ENCODE measurements at places on chromosomes 13 and 19.

DNA sequence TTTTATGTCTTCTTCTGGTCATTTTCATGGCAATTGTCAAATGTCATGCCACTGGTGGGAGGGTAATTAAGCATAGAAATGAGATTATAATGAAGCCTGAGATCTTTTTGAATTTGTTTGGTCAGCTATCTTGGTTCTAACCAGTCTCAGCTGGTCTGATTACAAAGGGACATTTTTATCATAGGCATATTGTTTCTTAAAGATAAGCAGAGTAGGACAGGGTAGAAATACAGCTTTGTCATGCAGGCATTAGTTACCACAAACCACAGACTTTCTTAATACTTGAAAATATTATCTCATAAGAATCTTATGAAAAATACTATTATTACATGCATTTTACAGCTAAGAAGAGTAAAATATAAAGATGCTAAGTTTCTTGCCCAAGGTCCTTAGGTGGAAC is 1761.5 kb downstream of the PCDH9 start:
- no peak for DNase-seq

- DNase-seq, result peak; percentile 39
Measured at GRCh38 chr19:45591004-45591637, 6.5 kb upstream of the OPA3 start.

DNA sequence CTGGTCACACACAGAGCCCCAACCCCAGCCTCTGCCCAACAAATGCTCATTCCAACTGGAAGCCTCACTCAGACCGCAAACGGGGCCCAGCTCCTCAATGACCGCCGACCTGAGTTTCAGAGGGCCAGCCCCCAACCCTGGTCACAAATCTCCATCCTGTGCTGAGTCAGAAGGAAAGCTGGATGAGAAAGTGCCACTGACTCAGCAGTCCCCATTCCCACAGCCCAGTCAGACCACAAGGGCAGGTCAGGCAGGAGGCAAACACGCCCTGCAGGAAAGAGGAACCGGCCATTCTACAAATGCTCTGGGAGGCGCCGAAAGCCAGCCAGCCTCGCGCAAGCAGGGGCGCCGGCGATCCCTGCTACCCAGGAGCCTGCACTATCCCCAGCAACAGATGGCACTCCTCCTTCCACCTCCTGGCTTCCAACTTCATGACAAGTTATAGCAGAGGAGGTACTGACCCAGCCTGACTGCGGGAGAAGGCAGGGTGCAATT is 14.1 kb upstream of the PRKD2 start:
- DNase-seq, result peak; percentile 93

- no peak for DNase-seq
Measured at GRCh38 chr13:31947105-31947504, 84.5 kb upstream of the FRY start.

DNA sequence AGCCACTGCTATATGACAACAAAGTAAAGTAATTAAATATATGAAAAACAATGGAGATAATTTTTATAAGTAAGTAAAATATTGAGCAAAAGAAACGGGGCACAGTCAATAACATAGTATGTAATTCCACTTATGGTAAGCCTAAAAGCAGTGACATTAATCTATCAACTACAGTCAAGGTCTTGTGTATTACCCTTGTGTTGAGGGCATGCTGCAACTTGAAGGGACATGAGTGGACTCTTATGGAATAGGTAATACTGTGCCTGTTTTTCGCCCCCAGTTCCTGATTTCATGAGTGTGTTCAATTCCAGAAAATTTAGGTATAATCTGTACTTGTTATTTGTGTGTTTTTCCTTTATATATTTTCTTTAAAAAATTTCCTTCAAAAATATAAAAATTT is 201.3 kb upstream of the SLITRK6 start:
- no peak for DNase-seq

GRCh38 chr19:51108066-51108804 is at the start of gene CTU1:
CTU1 (minus strand) TSS chr19:51108409; CDS start chr19:51104569, 3,840 bp downstream.
- peak; percentile 99 for DNase-seq

- peak; percentile 95 for DNase-seq
Measured at GRCh38 chr19:8569066-8569771, 8.0 kb downstream of the MYO1F start.

DNA sequence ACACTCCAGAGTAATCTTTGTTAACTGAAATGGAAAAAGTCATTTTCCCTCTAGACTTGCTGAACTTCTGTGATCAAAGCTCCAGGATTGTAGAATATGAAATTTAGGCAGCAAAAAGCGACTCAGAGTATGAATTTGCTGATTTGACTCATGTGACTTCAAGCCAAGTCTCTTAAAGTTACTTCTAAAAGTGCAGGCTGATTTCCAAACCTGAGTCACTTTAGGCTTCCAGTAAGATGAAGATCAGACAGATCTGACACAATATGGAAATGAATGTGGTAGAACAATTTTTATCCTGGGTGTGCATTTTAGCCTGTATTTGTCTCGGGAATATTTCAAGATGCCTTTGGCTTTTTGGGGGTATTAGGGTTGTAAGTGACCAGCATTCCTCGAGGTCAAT is 151.0 kb upstream of the TMTC4 start:
- peak; percentile 75 for DNase-seq

- DNase-seq, result peak; percentile 86
Measured at GRCh38 chr19:49727217-49728030, 35.7 kb downstream of the TSKS start.

DNA sequence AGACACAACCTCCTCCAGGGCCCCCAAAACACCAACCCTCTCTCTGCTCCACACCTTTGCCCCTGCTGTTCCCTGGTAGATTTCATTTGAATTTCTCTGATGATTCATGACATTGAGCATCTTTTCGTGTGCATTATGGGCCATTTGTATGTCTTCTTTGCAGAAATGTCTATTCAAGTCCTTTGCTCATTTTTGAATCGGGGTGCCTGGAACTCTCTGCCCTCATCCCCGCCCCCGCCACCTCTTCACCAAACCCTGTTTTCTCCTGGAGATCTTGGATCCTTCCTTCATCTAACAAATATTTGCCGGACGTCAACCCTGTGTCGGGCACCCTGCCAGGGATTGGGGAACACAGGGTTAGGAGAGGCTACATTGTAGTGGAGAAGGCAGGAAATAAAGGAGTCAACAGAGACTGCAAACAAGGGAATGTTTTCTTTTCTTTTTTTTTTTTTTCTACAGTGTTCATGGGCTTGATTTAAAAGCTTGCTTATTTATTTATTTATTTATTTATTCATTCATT is 25.5 kb upstream of the SLC1A5 start:
- DNase-seq, result peak; percentile 72

- no peak for DNase-seq
Measured at GRCh38 chr13:41327994-41328790, 17.1 kb downstream of the NAA16 start.

DNA sequence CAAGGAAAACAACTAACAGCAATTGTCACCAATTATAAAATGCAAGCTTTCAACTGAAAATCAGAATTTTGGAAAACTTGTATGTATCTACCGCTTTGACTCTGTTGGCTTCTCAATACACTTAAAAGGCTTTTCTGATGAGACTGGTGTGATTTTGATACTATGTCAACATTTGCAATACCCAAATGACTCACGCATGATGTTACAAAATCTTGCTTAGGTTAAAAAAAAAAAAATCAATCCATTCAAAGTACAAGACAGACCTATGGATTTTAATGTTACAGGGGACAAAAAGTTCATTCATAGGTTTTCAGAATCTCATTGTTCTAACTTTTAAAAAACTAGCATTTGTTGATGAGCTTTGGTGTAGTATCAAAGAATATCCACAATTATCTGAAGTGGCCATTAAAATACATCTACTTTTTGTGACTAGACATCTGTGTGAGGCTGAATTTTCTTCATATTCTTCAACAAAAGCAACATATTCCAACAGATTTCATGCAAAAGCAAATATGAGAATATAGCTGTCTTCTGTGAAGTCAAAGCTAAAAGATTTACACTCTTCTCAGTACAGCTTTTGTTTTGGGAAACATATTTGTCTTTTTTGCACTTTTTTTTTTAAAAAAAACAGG is 10.7 kb downstream of the ELF1 start:
- DNase-seq, result peak; percentile 89

GRCh38 chr19:47110521-47111005 is 3.0 kb downstream of the ZC3H4 start:
- DNase-seq, result no peak

GRCh38 chr13:95784161-95784899 is 107.4 kb downstream of the DNAJC3 start:
- peak; percentile 93 for DNase-seq

- no peak for DNase-seq
Measured at GRCh38 chr13:109271061-109271460, 515.3 kb downstream of the IRS2 start.

DNA sequence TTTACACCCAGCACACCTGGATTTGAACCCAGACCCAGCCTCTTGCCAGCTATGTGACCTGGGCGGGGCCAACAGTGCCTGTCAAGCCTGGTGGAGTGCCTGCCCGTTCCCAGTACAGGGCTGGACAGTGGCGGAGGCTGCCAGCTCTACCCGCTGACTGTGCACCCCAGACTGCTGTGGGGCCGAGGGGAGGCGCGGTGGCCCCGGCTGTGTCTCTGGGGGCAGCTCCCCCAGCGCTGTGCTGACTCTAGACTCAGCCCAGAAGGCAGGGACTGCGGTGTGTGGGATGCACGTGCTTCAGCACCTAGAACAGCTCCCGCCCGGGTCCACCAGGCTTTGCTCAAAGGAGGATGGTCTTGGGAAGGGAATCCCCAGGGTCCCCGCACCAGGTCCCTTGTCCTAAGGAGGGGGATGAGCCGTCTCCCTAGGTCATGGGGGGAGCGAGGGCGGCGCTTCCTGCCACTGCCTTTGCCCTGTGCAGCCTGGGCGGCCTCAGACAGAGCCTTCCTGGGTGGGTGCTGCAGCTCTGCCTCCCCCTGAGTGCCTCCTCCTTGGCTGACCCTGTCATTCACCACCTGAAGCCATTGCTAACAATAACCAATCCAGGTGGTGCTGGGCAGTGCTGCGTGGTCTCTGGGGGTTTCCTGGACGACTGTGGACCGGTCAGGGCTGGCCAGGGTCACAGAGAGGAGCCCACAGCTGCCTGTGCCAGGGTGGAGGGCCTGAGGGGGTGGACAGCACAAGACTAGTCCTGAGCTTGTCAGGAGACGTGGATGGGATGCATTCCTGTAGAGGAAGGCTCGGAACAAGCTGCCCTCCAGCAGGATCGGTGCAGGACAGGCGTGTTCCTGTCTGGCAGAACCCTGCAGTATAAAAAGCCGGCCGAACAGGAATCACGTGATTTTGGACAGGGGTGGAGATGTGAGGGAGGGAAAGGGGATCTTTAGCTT is 18.6 kb downstream of the TMEM255B start:
- peak; percentile 22 for DNase-seq

DNA sequence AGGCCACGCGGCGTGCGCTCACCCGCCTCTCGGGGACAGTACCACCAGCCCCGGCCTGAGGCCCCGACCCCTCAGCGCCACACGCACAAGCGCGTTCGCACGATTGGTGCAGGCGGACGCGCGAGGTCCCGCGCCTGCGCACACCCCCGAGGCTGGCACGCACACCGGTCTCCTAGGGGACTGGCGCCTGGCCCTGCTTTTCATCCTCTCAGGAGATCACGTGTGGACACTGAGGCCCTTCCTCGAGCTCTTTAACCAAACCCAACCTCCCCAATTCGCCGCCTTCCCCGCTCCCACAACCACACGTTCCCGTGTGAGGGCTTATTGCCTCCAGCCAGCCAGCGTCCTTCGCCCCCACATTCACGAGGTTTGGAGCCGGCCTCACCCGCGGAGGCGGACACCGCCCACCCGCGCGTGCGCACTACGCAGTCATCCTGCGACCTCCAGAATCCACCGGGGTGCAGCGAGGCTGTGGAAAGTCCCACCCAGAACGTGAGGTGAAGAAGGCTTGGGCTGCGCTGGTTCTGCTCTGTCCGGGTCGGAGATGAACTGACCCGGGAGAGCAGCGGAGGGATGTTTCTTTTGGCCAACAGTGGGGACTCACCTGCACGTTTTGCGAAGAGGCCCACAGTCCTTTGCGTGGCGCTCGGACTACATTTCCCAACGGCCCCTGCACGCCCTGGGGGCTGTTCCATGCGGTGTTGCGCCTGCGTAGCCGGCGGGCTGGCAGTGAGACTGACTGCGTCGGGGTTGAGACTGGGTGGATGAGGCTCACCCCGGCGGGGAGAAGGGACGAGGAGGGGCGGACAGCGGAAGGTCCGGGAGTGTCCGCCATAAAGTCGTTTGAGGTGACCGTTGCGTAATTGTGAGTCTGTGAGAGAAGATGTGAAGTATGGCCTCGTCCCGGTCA is 539 bp upstream of the ZNF667 start:
- DNase-seq, result peak; percentile 92

- peak; percentile 95 for DNase-seq
Measured at GRCh38 chr19:2096480-2097202, at the start of gene IZUMO4. IZUMO4 (plus strand) TSS chr19:2096915; CDS start chr19:2096946, 31 bp downstream.

- DNase-seq, result peak; percentile 35
Measured at GRCh38 chr19:18340990-18341868, 831 bp downstream of the PGPEP1 start.

- DNase-seq, result peak; percentile 85
Measured at GRCh38 chr13:66210677-66211076, 1019.5 kb downstream of the PCDH9 start.

DNA sequence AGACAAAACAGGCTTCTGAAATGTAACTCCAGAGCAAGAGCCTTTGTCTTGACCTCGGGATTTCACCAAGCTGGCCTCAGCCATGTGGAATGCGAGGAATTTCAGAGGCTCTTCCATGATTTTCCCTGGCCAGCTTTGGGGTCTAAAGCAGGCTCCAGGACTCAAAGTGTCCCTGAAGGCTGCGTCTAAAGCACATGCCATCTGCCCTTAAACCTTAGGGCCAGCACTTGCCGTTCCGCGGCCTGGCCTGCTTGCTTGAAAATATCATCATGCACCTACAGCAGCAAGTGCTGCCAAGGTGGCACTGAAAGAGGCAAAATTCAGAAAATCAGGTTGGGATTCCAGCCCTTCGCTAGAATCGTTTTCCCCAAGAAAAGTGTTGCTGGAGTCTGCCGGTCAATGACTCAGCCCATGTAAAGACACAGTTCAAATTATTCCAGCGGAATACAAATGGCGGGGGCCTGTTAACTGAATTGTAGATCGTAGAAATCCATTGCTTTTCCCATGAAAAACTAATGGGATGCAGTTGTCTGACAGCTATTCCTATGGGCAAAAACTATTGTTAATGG is 105.7 kb upstream of the RAP2A start:
- peak; percentile 56 for DNase-seq

DNA sequence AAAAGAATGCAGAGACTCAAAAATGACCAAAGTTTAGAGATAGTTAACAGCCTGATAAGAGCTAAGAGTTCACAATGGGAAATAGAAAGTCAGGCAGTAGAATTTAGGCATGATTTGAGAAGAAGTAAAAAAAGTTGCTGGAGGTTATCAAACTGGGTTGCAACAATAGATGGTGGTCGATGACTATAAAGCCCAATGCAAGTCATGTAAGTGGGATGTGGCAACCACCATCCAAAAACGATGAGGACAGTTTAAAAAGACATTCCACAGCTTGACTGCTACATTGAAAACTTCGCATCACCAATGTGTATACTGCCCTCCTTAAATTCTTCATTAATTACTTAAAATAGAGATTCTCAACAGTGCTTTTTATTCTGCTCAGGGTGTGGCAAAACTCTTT is 19.7 kb downstream of the ELF1 start:
- no peak for DNase-seq

DNA sequence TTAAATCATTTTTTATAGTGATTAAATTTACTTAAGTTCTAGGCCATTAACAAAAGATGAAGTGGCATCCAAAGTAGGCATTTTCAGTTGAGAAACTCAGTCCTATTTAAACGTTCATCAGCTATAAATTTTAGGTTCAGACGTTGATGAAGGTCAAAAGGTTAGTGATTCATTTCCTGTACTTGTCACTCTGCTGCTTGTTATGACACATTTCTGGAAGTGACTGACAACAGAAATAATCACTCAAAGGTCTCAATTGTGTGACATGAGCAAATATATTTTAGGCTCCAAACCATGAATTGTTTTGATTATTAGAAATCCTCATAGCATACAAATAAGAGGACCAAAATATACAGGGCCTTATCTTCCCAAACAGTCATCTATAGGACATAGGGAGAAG is 10.3 kb upstream of the EDNRB start:
- DNase-seq, result peak; percentile 31

Data from fibroblast of mammary gland (primary cell).